Stimulated activated CD8-positive, alpha-beta memory T cell treated with anti-CD3 and anti-CD28 coated beads, Interleukin-7, amount 100 ng/mL, for 24 hours (primary cell): ENCODE measurements at places on chromosomes 1 and 21.

- DNase-seq = no peak
Measured at GRCh38 chr1:154741327-154741726, 128.8 kb downstream of the KCNN3 start.

DNA sequence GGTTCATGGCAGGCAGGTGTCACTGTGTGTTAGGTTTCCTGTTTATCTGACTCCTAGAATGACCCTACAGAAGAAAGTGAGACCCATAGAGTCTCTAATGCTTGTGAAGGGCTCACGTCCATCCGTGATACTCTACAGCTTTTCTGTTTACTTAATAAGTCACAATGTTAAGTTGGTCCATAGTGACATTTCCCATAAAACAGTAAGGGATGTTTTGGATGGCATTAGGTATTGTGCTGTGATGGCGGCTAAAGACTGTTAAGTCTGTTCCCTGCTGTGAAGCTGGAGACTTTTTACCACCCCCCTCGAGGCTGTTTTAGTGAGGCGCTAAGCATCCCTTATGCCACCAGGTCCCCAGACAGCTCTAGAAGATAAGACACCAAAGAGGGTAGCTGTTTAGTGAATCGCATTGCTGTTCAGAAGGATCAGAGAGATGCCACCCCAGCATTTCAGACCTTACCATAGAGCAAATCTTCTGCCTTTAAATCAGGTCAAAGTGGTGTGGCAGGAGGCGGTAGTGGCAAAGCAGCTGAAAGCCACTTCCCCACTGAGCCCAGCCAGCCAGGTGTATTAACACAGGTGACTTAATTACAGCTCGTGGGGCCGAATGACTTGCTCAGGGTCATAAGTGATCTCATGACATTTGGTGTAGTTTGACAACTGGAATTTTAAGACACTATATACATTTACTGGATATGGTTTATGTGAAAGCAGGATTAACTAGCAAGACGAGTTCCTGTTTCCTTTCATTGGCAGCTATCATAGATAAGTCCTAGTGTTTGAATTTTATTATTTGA lies 25.0 kb downstream of the SLC37A1 start:
- DNase-seq = no peak

- DNase-seq = no peak
Measured at GRCh38 chr1:171716616-171717015, 25.2 kb downstream of the VAMP4 start.

DNA sequence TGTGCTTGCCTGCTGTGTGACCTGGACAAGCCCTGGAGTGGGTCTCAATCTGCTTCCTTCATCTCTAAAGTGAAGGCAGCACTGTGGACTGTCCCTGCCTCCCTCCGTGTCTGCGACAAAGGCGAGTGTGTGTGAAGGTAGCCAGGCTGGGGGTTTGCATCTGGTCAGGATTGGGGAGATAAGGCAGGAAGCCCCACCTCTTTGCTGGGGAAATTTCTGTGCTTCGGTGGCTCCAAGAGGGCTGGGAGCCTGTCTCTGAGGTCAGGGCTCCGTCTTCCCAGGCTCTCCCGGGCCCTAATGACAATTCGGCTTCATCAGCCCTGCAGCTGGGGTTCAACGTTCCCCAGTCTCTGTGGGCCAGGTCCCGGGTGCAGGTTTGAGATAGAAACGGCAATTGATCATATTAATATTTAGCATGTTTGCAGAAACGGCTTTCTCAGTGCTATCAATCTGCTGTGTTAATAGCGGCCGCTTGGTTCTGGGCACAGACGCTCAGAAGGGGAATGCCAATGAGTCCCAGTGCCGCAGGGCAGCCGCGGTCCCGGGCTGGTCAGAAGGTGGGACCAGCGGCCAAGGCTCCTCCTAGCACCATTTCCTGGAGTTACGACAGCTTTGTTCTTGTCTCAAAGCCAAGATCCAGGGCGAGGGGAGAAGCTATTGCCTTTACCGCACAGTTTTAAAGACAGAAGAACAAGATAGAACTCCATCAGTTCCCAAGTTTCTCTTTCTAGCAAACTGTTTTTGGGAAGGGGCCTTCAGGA lies 105.7 kb downstream of the PRDM16 start:
- no peak for DNase-seq

DNA sequence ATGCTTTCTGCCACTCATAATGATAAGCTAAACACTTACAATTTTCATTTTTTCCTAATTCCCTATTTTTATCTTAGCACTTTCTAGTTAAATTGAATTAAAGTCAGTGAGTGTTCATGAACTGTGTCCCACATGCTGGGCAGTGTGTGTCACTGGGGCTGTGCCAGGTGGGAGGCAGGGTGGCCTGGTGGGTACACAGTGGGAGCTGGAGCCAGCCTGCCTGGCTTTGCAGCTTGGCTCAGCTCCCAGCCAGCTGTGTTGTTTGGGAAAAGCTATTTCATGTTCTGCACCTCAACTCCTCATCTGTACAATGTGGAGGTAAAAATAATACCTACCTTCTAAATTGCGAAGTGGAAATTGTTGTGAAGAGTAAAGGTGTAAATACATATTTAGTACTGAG lies 238.4 kb downstream of the PLA2G4A start:
- DNase-seq = no peak

GRCh38 chr1:186617926-186618325 lies 62.3 kb downstream of the PTGS2 start:
- DNase-seq = no peak

- DNase-seq = no peak
Measured at GRCh38 chr1:200294241-200294640, 115.6 kb downstream of the ZNF281 start.

- DNase-seq = no peak
Measured at GRCh38 chr1:161792740-161793139, 26.6 kb downstream of the ATF6 start.

DNA sequence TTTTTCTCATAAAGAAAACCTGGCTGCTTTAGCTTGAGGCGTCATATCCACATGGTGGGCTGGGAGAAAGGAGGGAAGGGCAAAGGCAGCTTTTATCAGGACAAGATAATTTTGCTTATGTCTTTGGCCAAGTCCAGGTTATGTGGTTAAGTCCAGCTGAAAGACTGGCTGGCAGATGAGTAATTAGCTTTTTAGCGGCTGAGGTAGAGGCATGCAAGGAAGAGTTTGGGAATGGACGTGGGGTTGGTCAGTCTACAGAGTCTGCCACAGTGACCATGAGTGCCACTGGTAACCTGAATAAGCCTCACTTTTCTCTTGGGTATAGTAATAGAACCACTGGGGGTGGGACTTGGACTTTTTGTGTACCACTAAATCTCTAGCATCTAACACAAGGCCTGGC lies 39.8 kb downstream of the NEK7 start:
- DNase-seq = no peak

DNA sequence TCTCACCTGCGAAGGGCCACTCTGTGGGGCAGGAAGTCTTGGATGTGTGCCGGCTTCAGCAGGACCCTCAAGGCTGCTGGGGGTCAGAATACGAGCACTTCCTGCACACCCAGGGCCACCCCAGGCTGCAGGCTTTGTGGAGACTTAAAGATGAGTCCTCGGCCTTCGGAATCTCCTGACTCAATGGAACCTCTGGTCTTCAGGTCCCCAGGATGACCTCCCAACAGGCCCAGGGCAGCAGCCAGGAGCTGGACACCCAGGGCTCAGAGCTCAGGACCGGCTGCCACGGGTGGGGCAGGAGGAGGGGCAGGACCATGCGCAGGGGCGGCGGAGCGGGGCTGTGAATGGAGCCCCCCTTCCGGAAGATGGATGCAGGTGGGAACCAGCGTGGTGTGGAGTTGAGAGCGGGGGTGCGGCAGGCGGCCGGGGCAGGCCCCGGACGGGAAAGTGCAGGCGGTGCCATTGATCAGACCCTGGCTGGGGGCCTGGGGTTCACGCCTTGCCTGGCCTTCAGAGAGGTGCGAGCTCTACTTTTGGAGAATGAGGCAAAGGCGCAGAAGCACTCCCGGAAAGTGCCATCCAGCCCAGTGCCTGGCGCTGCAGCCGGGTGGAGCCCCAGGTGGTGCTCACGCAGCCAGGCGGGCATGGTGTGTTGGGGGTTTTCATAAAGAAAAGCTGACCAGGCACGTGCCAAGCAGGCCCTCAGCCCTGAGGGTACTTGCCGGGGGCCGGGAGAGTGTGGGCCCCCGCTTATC lies 10.4 kb downstream of the COL18A1 start:
- DNase-seq = no peak
